ENCODE measurements at places on chromosomes 11 and 22.

DNA sequence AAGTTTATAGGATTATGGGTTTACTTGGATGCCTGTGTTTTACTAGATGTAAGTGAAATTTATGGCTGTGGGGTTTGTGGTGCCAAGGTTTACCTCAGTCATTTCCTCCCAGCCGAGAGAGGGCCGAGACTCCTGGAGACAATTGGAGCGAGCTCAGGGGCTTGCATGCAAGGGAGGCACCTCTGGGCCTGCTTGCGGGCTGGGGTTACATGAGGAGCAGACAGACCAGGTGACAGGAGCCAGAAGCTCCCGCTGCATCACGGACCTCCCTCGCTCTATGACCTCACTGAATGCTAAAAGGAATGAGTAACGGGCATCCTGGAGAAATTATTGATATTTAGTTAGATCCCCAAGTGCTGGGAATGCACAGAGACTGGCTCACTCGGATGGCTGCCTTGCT lies 275.2 kb upstream of the KIRREL3 start:
- DNase-seq: no peak

DNA sequence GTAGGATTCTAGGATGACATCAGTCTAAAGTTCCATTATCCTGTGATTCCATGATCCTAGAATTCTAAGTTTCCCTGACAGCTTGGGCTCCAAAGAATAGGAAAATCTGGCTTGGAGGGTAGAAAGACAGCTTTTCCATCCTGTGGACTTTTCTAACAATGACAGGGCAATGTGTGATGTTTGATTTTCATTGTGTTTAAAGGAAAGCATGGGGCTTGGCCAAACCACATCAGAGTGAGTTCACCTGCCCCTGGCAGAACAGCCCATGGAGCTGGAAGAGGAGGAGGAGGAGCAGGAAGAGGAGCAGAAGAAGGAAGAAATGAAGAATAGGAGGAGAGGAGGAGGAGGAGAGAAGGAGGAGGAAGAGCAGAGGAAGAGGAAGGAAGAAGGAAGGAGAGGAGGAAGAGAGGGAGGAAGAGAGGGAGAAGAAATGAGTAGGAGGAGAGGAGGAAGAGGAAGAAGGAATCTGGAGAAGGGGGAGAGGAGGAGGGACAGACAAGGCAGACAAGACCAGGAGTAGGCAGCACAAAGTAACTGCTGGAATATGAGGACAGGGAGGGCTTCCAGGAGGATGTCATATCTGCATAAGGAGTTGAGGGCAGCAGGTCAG lies 53.1 kb upstream of the WNT11 start:
- DNase-seq: no peak

DNA sequence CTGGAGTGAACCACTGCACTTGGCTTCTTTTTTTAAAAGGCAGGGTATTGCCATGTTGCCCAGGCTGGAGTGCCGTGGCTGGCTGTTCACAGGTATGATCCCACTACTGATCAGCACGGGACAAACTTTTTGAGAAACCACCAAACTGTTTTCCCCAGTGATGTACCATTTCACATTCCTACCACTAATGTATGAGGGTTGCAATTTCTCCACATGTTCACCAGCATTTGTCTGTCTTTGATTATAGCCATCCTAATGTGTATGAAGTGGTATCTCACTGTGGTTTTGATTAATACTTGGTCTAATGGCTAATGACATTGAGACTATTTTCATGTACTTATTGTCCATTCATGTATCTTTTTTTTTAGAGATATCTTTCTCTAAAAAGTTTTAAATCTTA lies 41.5 kb upstream of the EP300 start:
- no peak for DNase-seq

GRCh38 chr22:45887202-45888131 lies 89.5 kb downstream of the WNT7B start:
- no peak for DNase-seq
